SK-MEL-5 (cell line): ENCODE measurements at places on chromosomes 13 and 19. TPM values are rescaled to one million over a fixed set of nuclear protein-coding genes. Genes with fewer than 3 reads are reported as not detected.

Gene MCEMP1
- not detected in 2 replicates for total RNA-seq

Gene MAMSTR
- total RNA-seq: 0.35 and 0.50 TPM in 2 replicates

Gene AZU1
- total RNA-seq: not detected in 2 replicates

Gene LPAR2
- 2.5 and 3.0 TPM in 2 replicates for total RNA-seq

Gene LRRC4B
- 6.3 and 6.9 TPM in 2 replicates for total RNA-seq

Gene SOX1
- total RNA-seq: not detected in 2 replicates

Gene IZUMO1
- not detected in 2 replicates for total RNA-seq

Gene ZIC5
- 2.7 and 2.8 TPM in 2 replicates for total RNA-seq

Gene CYSLTR2
- 19.3 and 23.6 TPM in 2 replicates for total RNA-seq

Gene SLITRK5
- total RNA-seq: 0.24 TPM in 2 replicates

Gene CLDN10
- not detected in 2 replicates for total RNA-seq

Gene RFPL4AL1
- not detected in 2 replicates for total RNA-seq

Gene C1QTNF9
- not detected in 2 replicates for total RNA-seq

Gene CABP5
- not detected in 2 replicates for total RNA-seq

Gene THSD1
- total RNA-seq: 0.32 and 0.42 TPM in 2 replicates

DNA sequence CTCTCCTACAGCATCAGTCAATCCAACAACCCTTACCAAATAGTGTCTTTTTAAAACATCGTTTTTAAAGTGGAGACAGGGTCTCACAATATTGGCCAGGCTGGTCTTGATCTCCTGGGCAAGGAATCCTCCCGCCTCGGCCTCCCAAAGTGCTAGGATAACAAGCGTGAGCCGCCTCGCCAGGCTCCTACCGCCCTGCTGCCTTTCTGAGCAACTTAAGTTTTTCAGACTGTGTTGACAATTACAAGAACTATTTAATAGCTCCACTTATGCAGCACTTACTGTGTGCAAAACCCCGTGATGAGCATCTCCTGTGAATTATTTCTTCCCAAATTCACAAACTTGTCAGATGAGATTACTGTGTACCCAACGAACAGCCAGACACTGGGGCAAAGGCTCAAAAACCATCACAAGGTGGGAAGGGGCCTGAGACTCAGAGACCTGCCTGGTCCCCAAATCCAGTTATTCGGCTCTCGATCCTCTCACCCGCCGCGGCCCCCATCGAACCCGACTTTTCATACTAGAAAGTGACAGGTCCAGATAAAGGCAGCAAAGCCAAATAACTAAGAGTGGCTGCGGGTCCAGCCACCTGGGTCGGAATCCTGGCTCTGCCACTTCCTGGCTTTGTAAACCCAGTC, 581 bp downstream of the RPL18 start:
- no peak for DNase-seq

DNA sequence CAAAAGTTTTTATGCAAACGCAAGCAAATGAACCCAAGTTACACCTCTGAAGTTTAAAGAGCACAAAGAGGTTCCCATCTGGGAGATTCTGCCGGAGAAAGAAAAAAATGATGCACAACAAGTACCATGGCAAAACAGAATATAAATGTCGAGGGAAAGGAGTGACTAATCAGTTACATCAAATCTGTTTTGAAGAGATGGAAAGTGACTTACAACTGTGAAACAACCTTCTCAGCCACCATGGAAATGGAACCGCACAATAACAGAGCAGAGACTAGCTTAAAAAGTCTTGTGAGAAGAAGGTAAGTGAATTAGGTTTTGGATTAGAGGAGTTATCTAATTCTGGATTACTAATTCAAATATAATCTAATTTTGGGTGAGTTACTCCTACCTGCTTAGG, 2.4 kb downstream of the HSPH1 start:
- DNase-seq: no peak

- no peak for DNase-seq
Observed at GRCh38 chr19:7625763-7626372, 3.5 kb downstream of the XAB2 start.

DNA sequence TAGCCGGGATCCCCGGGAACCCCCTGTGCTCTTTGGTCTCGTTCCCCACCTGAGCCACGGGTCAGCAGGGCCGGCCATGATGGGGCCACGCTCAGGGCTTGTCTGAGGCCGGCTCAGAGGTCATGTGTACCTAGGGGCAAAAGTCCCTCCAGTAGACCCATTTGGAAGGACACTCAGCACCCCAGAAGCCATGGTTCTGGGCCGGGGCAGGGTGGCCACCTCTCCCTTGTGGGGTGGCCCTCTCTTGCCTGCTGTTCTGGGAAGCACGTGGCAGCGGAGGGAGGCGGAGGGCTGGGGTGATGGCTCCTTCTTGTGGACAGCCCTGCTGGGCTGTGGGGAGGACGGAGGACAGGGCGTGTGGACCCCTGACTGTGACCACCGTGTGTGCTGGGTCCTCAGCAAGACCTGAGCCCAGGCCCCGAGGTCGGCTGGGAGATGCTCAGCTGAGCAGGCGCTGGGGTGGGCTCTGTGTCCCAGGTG, 6.4 kb upstream of the PEAK3 start:
- DNase-seq: no peak

GRCh38 chr19:50244695-50245094, 41.3 kb downstream of the MYH14 start:
- DNase-seq: no peak

- DNase-seq: no peak
Observed at GRCh38 chr13:48583859-48584311, 51.0 kb upstream of the RCBTB2 start.

- no peak for DNase-seq
Observed at GRCh38 chr13:109567315-109567714, 219.1 kb downstream of the IRS2 start.

DNA sequence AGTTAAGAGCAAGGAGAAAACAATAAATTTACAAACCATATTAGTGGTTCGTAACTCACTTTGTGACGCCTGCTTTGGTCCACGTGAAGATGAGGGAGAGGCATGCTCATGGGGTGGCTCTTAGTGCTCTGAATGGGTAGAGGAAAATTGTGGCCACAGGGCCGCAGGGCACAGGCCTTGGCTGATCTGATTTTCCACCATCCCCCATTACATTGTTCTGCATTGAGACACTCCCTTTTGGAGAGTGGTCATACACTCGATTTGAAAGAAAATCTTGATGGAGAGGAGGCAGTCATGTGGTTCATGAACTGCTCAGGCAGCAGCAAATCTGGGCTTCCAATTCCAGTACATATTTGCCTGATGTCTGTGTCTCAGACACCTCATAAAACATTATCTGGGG, 815.2 kb downstream of the UQCRFS1 start:
- DNase-seq: no peak

DNA sequence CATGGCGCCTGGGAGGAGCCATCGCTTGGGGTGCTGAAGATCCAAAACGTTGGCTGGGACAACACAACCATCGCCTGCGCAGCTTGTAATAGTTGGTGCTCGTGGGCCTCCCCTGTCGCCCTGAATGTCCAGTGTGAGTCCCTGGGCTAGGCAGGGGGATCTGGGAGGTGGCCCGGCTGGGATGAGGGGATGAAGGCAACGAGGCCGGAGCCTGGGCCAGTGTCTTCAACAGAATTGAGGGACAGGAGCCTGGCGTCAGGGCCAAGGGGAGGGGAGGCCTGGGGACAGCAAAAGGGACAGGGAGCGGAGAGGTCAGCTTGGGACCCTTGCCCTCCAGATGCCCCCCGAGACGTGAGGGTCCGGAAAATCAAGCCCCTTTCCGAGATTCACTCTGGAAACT, 6.7 kb upstream of the FFAR1 start:
- no peak for DNase-seq

GRCh38 chr19:13079542-13079986, 23.1 kb downstream of the LYL1 start:
- DNase-seq: no peak

DNA sequence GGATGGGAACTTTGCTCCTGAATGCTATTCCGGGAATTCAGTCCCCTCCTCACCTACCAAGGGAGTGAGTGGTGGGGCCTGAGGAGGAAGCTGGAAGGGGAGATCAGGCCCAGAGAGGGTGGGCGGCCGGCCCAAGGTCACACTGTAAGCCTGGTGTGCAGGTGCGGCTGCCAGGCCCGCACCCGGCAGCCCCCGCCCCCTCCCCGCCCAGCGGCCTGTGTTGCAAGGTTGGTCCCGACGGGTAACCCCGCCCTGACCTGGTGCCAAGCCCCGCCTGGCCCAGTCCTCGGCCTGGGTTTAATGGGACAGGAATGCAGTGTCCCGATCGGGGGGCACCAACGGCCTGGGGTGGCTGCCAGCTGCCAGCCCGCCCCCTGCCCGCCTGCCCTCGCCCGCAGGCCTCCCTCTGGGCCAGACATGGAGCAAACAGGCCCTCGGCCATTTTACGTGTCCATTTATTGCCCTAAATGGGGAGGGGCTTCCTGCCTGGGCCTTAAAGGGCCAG, 5.5 kb downstream of the ZBTB7A start:
- DNase-seq: no peak

DNA sequence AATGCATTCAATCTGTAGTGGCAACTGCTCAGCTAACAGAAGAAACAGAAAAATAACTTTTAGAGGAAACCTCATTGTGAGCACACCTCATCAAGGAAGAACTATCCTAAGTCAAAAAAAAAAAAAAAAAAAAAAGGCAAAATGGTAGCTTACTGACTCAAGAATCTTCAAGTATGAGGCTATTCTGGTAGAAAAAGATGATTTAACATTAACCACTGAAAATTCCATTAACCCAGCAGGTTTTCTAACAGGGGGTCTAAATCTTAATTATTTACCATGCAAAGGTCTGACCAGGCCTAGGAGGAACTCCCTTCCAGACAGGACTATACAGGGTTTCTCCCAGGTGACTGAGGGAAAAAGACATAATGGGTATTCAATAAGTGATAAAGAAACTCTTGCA, 28.4 kb upstream of the ZNF83 start:
- DNase-seq: no peak

DNA sequence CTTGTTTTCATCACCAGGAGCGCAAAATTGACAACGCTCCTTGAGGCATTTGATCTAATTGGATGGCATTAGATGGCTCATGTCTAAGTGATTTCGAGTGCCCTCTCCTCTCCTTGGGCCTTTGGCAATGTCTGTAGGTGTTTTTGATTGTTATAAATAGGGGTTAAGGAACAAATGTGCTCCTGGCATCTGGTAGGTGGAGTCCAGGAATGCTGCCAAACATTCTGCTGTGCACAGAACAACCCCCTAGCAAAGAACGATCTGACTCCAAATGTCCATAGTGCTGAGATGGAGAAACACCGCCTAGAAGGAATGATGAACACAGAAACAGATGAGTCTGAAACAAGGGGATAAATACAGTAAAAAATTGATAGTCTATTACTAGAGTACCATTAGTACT, 68.0 kb upstream of the C1QTNF9B start:
- DNase-seq: no peak

GRCh38 chr13:106650690-106651205, 82.8 kb upstream of the ARGLU1 start:
- no peak for DNase-seq

DNA sequence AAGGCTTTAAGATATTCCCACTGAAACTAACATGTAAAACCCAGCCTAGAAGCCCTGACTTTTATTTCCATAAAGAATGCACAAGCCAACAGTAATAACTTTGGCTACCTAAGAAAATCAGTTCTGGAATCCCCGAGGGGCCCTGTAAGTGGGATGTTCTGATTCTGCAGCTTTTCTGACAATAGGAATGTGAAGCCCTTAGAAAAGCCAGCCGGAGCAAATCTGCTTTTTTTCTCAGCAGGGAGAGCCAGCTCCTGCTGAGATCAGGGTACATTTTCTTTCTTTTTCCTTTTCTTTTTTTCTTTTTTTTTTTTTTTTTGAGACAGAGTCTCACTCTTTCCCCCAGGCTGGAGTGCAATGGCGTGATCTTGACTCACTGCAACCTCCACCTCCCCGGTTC, 8.0 kb upstream of the GARRE1 start:
- DNase-seq: no peak

DNA sequence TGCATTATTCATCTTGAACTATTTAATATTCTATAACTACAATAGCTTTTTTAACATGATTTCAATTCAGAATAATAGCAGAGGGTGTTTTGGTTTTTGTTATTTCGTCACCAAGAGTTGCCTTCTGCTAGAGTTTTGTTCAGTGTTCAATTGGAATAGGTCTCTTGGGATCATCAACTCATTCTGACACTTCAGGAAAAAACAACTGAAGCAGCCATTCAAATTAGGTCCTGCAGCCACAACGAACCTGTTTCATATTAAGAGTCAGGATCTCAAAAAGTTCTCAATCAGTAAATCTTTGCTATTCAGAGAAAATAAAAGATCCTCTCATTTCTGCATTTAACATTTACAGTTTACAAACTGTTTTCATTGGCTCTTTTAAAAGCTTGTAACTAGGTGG, 2.4 kb upstream of the CHAMP1 start:
- peak; percentile 22 for DNase-seq

DNA sequence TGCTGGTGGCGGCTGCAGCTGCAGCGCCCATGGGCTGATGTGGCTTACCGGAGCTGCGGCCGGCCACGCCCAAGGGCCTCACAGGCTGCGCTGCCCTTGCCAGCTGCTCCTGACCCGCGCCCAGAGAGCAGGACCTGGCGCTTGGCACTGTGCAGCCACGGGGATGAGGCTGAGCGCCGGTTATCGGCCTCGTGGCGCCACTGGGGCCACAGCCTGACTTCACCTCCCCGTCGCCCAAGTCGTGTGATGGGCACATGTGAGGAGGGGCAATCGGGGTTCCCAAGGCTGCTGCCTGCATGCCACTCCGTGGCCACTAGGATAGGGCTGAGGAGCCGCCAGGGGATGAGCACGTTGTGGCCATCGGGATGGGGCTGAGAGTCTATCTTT, 77.2 kb upstream of the PABPC3 start:
- no peak for DNase-seq

GRCh38 chr19:4566402-4567051, 7.0 kb upstream of the SEMA6B start:
- no peak for DNase-seq

GRCh38 chr19:55601084-55601483, 996 bp downstream of the ZNF524 start:
- no peak for DNase-seq

DNA sequence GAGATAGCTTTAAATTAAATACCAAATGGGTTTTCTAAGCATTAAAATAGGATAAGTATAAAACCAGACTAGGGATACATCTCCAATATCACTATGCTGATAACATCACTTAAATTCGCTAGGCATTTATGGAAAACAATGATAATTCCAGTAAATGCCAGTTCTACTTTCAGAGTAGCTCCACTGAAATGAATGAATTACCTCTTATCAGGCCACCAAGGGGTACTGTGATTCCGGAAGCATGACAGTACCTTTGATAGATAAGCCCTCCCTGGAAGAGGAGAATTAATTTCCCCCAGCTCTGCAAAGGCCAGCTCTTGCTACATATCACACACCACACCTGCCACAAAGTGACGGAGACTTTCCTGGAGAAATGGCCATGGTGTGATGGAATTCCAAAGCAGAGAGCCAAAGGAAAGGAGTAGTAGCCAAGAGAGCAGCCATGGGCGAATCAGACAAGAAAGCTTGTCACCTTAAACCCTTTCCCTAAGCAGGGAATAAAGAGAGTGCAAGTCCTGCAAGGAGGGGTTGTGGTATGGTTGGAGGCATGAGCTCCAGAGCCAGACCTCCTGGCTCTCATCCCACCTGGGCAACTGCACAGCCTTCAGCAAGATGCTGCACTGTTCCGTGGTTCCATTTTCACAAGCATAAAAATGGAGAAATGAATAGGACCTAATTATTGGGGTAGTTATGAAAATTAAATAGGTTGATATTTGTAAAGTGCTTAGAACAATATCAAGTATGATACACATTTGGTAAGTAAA, 423.1 kb downstream of the FGF14 start:
- DNase-seq: no peak
